Activated CD8-positive, alpha-beta memory T cell treated with anti-CD3 and anti-CD28 coated beads, Interleukin-2, amount 50 U/mL, for 48 hours (primary cell): ENCODE measurements at places on chromosomes 11 and 22.

- no peak for DNase-seq
These were observed 5.7 kb downstream of the GAL3ST3 start for GRCh38 chr11:66042996-66043906.

DNA sequence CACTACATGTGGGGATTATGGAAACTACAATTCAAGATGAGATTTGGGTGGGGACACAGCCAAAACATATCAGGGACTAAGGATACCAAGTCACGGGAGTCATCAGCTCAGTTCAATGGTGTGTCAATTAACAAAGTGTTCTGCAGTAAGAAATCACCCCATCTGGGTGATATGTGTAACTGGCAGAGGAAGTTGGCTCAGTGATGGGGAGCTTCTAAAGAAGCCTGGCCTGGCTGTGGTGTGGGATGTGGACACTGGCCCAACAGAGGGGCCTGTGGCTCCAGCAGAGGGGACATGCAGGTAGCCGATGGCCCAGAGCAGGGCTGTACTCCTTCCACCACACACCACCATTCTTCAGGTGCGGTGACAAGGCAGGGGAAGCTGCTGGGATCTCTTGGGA is 31.6 kb downstream of the RPS6KA4 start:
- no peak for DNase-seq

DNA sequence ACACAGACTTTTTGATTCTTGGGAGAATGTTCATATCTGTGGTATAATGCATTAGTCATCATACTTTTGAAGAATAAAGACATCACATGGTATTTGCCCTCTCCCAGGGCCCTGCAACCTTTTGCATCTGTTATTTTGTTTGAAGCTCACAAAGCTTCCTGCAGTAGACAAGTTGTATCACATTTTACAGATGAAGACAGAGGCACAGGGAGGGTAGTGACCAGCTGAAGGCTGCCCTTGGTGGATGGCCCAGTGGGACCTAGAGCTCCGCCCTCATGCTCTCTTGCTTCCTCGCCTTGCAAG is 66.4 kb downstream of the UBASH3B start:
- DNase-seq, result no peak

- DNase-seq, result no peak
These were observed 29.8 kb upstream of the CTSC start for GRCh38 chr11:88367310-88367709.

DNA sequence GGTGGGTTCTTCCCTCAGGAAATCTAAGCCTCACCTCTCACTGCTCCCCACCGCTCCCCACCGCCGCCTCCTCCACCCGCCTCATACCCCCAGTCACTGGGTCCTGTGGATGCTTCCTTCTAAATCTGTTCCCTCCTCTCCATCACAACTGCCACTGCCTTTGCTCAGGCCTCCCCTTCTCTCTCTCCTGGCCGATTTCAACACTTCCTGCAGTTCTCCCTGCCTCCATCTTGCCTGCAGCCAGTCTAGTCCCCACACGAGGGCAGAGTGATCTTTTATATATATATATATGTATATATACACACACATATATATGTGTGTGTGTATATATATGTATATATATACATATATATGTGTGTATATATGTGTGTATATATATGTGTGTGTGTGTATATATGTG is 27.8 kb downstream of the CREB3L1 start:
- no peak for DNase-seq

- DNase-seq, result no peak
These were observed 61.4 kb upstream of the MTMR2 start for GRCh38 chr11:95985174-95985808.

GRCh38 chr22:24359452-24360120 is 67.8 kb upstream of the ADORA2A start:
- no peak for DNase-seq

- no peak for DNase-seq
These were observed 3.6 kb upstream of the TOM1 start for GRCh38 chr22:35296051-35296450.

GRCh38 chr11:116373104-116373944 is 399.5 kb downstream of the BUD13 start:
- no peak for DNase-seq

DNA sequence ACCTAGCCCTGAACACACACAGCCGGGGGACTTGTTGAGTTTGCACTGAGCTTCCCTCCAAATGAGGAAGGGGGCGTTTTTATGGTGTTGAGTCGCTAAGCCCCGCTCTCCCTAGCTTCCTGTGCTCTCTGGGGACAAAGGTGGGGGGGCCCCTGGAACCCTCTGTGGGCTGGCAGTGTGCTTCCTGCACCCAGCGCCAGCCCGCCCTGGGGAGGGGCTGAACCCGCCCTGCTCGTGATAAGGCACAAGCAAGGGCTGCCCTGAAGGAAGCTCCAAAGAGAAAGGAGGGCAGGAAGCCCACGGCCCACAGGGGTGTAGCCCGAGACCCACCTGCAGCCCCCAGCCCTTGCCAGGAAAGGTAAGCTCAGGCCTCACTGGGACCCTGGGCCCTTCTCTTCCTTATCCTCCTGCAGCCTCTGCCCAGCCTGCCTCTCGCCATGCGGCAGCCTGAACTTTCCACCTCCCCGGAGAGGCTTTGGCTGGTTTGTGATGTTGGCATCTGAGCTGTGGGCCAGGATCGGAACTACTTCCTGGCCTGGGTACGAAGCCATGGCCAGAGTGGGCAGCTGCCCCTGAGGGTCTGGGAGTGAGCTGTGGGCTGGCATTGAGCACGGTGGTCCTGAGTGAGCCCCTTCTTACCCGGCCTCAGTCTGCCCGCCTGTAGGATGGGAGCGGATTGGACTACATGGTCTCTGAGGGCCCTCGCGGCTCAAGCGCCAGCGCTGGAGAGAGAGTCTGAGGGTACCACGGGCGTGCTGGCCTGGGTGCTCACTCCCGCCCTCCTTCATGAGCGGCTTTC is at the start of gene FERMT3:
Gene FERMT3 (plus strand): TSS at position 265 of the 799 bp plus-strand sequence. CDS start 644 bp downstream, outside the sequence.
- DNase-seq, result peak; percentile 85

- no peak for DNase-seq
These were observed 267.0 kb downstream of the TBC1D22A start for GRCh38 chr22:47029244-47030074.

DNA sequence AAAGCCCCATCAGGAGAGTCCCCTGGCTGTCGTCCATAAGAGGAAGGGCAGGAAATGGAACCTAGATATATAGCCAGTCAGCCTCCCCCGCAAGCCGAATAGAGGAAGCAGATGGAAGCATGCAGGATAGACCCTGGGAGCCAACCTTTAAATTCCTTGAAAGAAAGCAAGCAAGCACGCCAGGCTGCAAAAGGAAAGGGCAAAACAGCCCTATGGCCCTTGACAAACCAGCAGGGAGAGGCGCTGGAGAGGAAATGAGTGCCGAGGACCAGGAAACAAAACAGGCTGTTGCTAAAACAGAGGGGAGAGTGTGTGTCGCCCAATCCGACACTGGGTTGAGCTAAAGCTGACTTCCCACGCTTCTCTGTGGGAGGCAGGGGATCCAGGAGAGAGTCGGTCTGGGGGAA is 203.5 kb upstream of the MTNR1B start:
- no peak for DNase-seq

DNA sequence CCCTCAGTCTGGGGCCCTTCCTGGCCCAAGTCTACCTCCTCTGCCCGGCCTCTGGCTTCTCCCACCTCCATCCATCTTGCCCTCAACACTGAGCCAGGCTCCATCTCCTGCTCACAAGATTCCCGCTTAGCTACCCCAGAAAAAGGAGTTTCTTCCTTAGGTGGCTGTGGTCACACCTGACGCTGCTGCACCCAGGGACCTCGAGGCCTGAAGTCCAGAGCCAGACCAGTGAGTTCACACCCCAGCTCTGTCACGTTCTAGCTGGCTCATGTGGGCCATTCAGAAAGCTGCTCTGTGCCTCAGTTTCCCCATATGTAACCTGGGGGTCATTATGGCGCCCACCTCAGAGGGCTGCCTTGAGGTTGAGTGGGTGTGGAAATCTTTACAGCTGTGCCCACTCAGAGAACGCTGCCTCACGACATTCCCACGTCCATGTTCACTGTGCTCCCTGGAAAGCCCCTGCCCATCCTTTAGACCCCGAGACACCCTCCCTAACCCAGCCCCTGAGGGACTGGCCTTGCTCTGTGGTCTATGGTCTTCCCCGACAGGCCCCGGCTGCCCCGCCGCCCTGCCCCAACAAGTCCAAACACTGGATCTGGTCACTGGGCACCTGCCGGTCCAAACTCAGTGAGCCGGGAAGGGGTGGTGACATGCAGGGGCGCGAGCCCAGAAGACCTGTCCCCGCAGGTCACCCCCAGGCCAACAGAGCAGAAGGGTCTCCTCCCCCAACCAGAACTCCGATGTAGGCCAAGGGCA is 9.8 kb downstream of the PLXNB2 start:
- no peak for DNase-seq

DNA sequence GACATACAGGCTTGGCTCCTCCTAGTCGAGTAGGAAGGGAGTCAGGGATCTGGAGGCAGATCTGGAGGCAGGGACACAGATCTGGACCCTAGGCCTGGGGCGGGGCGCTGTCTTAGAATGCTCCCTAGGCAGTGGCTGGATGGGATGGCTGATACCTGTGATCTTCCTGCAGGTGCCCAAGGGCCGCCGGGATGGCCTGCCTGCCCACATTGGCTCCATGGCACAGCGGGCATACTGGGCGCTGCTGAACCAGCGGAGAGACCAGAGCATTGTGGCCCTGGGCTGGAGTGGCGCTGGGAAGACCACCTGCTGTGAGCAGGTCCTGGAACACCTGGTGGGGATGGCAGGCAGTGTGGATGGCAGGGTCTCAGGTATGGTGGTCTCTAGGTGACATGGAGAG is 35.4 kb downstream of the MYO18B start:
- no peak for DNase-seq

- DNase-seq, result no peak
These were observed 5.1 kb upstream of the ARFGAP3 start for GRCh38 chr22:42862045-42862734.

DNA sequence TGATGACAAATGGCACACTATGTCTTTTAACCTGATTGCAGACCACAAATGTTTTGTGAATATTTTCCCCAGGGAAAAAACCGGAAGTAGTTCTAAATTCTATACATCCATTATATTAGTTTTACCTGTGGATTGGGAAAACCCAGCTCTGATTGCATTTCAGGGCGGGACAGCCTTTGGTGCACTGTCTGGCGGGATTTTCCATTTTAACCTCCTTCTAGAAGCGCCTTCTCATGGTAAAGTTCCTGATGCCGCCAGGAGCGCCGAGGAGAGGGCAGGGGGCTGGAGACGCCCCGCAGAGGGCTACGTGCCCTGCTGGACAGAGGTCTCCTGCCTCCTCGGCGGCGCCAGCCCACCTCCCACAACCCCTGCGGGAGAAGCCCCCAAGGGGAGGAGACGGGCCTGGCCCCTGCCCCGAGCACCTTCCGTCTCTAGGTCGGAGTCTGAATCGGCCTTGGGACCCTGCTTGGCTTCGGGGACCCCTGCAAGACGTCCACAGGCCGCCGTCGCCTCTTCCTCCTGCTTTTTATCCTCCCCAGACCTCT is 1.2 kb upstream of the P2RX6 start:
- no peak for DNase-seq

- DNase-seq, result no peak
These were observed 167.8 kb downstream of the MYO18B start for GRCh38 chr22:25909614-25910387.

DNA sequence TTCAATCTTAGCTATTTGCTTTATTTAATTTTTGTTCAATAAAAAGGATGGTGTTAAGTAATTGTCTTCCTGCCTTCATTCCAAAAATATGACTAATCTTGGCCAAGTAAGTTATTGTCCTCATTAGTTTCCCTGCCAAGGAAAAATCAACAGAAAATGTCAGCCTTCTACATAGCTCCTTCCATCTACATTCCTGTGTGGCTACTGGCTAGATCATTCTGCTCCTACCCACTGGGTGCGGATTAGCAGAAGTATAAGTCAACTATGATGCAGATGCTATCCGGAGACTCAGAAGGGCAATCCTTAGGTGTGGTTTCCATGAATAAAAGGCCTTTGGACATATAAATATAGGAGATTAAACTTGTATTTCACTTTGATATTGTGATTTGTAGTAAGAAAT is 154.4 kb downstream of the SBF2 start:
- DNase-seq, result no peak

DNA sequence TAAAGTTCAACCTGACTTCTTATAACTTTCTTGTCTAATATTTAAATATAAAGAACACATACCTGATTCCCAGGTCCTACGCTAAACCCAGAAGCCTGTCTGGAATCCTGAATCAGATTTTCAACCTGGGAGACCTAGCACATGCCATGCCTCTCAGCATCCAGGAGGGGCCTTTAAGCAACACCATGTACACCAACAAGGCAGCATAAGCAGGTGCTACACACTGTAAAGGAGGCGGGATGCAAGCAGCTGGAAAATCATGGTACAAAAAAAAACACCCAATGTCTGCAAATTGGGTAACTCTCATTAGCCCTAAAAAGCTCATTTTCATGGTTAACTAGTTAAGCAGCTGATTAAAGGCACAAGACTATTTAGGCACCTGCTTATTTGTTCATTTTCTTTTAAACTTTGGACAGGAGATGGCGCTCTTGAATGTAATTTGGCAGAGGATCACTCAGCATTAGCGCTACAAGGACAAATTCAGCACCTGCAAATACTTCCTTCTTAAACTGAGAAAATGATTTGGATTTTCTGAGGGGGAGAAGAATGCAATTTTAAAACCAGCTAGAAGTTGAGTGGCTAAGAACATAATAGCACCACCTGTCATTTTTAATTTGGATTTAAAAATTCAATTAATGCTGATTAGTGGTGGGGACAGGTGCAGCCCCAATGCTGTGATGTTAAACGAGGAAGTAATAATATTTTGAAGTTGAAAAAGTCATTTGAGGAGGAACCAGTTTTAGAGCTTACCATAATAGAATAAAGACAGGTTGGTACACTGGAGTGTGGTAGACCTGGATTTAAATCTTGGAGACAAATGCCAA is 104.0 kb downstream of the FAR1 start:
- no peak for DNase-seq

GRCh38 chr11:72954860-72955259 is 140.6 kb downstream of the ATG16L2 start:
- no peak for DNase-seq
